ENCODE measurements at places on chromosomes 12 and 14. TPM values are rescaled to one million over a fixed set of nuclear protein-coding genes. Genes with fewer than 3 reads are reported as not detected.

Gene PPFIA2
- not detected for total RNA-seq

Gene KRT83
- total RNA-seq = not detected

Gene CPM
- total RNA-seq = 8.2 TPM

Gene SMARCD1
- total RNA-seq = 28.8 TPM

Gene CCDC175
- total RNA-seq = not detected

Gene IL22
- total RNA-seq = 0.44 TPM

Gene CFAP54
- 0.28 TPM for total RNA-seq

Gene TSPAN8
- total RNA-seq = 0.60 TPM

Gene MYL2
- total RNA-seq = 1.7 TPM

Gene OTUB2
- total RNA-seq = 5.5 TPM

Gene EGLN3
- 33.8 TPM for total RNA-seq

Gene TBC1D30
- total RNA-seq = 0.72 TPM

Gene MYF5
- not detected for total RNA-seq

Gene KRT78
- 291 TPM for total RNA-seq

Gene LRRC10
- total RNA-seq = not detected

Gene STAC3
- 1.1 TPM for total RNA-seq

Gene SLC7A8
- total RNA-seq = 51.1 TPM

Gene CCDC88C
- 26.7 TPM for total RNA-seq

Gene LHX5
- total RNA-seq = not detected

Gene PMCH
- total RNA-seq = not detected

Gene DEGS2
- 51.5 TPM for total RNA-seq

Gene PSMC1
- 68.5 TPM for total RNA-seq

Gene TUNAR
- total RNA-seq = not detected

Gene IGF1
- 1.5 TPM for total RNA-seq

Gene SH2B3
- 1.8 TPM for total RNA-seq

Gene ACRBP
- total RNA-seq = 0.56 TPM

Gene CCDC177
- not detected for total RNA-seq
